ENCODE measurements at places on chromosomes 5 and 9.
A peak's percentile ranks its signal among the peaks of the same experiment; 100 is the strongest.

DNA sequence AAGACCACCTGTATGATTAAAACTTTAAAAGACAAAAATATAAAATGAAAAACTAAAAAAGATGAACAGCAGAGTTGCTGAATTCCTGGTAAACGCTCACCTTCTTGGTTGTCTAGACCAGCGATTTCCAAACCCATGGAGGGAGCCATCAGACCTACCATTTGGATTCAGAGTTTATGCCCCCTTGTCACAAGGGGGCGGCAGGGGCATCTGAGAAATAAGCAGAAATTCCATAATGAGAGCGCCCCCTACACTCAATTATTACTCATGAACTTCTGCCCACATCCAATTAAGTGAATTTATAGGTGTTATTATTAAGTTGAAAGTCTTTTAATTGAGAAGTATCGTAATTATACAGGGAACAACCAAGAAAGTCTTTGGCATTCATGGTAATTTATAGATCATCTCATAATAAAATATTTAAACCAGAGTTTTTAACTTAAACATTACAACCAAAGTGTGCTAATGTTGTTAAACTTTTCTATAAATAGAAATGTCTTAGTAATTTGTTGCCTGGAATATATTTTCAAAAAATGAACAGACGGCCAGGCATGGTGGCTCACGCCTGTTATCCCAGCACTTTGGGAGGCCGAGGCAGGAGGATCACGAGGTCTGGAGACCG lies 35.2 kb upstream of the SPATA31C2 start:
- peak; percentile 63 for DNase-seq

GRCh38 chr5:20335978-20336377 lies 348.0 kb upstream of the CDH18 start:
- no peak for DNase-seq

DNA sequence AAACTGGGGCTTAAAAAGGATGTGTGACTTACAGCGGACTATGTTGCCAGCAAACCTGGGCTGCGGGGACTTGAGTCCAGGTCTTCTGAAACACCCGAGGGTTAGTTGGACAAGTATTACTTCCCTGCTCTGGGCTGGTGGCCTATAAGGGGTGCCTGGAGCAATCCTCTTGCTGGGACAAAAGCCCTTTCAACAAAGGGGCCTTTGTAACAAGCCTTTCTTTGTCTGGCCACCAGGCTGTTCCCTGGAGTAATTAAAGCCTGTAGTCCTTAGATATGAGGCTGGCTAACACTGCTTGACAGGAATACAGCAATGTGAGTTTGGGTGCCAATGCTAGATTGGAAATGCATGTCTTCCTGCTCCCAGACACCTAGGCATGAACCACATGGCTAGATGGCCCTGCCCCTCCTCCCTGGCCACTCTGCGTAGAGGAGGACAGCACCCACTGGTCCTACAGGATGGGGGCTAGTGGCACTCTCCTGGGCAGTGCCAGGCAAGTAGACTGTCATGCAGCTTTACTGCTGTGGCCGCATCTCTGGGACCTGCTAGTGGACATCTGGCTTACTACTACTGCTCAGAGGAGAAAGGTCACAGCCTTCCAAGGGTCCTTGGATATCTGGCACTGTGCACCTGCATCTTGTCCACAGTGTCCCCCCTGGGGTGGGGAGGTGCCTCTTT lies 343.1 kb downstream of the ZSWIM6 start:
- DNase-seq, result no peak

GRCh38 chr9:108708448-108708847 lies 147.3 kb downstream of the ACTL7B start:
- no peak for DNase-seq

GRCh38 chr5:73783828-73784227 lies 157.8 kb downstream of the ARHGEF28 start:
- no peak for DNase-seq

DNA sequence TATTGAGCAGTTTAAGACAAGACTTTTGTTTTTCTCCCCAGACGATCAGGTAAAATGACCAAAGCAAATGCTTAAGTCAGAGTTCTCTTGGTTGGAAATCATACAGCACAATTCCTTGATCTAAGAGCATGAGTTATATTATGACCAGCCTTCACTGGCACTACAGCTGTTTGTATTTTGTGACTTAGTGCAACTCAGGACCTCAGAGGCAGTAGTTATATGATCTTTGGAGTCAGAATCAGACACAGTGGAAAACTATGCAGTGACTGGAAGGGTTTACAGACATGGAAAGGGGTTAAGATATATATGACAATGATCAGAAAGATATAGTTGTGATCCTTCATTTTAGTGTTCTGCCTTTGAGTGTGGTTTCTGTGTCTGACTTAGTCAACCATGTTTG lies 24.3 kb downstream of the RAD23B start:
- no peak for DNase-seq

GRCh38 chr9:129673602-129674001 lies 8.2 kb downstream of the PRRX2 start:
- no peak for DNase-seq

GRCh38 chr5:142013734-142014521 lies 1.1 kb upstream of the GNPDA1 start:
- DNase-seq, result peak; percentile 31

GRCh38 chr5:33068786-33069185 lies 357.7 kb downstream of the NPR3 start:
- DNase-seq, result no peak

GRCh38 chr5:139592289-139592688 lies 31.1 kb downstream of the UBE2D2 start:
- no peak for DNase-seq

All from stimulated activated CD4-positive, alpha-beta T cell treated with anti-CD3 and anti-CD28 coated beads, Interleukin-15, amount 100 ng/mL, for 24 hours (primary cell).